Activated T-cell treated with anti-CD3 and anti-CD28 coated beads, Interleukin-2, amount 50 U/mL, for 72 hours (primary cell): ENCODE measurements at places on chromosomes 13 and 19. TPM values are rescaled to one million over a fixed set of nuclear protein-coding genes. Genes with fewer than 3 reads are reported as not detected.

LAIR1 gene
- total RNA-seq = 8.3 TPM

KANK2 gene
- 1.1 TPM for total RNA-seq

CEACAM16 gene
- total RNA-seq = not detected

PGLYRP2 gene
- total RNA-seq = not detected

CCL25 gene
- 0.60 TPM for total RNA-seq

MYH14 gene
- not detected for total RNA-seq

ZSCAN5C gene
- total RNA-seq = not detected

FCER2 gene
- 7.7 TPM for total RNA-seq

NCAN gene
- not detected for total RNA-seq

LYPD5 gene
- 0.21 TPM for total RNA-seq

FBN3 gene
- total RNA-seq = not detected

IL4I1 gene
- total RNA-seq = 16.7 TPM

RETN gene
- total RNA-seq = not detected

ZNF528 gene
- total RNA-seq = 7.5 TPM

SACS gene
- total RNA-seq = 31.1 TPM

ZNF649 gene
- total RNA-seq = 11.0 TPM

ZNF317 gene
- 44.6 TPM for total RNA-seq

PVR gene
- total RNA-seq = 17.5 TPM

NANOS3 gene
- 3.1 TPM for total RNA-seq

ZNF625 gene
- total RNA-seq = 3.2 TPM

TLE2 gene
- total RNA-seq = 12.4 TPM

SIGLEC5 gene
- not detected for total RNA-seq

PRR20D gene
- total RNA-seq = not detected

GRIK5 gene
- 1.1 TPM for total RNA-seq

KLK13 gene
- not detected for total RNA-seq

LRRC63 gene
- 2.5 TPM for total RNA-seq

PSG11 gene
- total RNA-seq = not detected

ZNF835 gene
- total RNA-seq = 0.53 TPM

OLFM4 gene
- total RNA-seq = not detected

PODNL1 gene
- total RNA-seq = not detected

ZNF284 gene
- total RNA-seq = 3.3 TPM

ISYNA1 gene
- 20.5 TPM for total RNA-seq

CIC gene
- total RNA-seq = 90.1 TPM

TGFBR3L gene
- total RNA-seq = 9.7 TPM

SIGLEC11 gene
- not detected for total RNA-seq

NOVA2 gene
- total RNA-seq = 0.58 TPM

CXCL17 gene
- total RNA-seq = not detected

ZNF69 gene
- total RNA-seq = 2.0 TPM

SIGLEC6 gene
- total RNA-seq = not detected

PTPRH gene
- not detected for total RNA-seq

HCST gene
- 56.1 TPM for total RNA-seq

LHB gene
- total RNA-seq = not detected

UBE2L5 gene
- total RNA-seq = not detected

ERICH4 gene
- not detected for total RNA-seq

TBXA2R gene
- total RNA-seq = 1.5 TPM

IGFL1 gene
- total RNA-seq = not detected

PLEKHA4 gene
- total RNA-seq = 16.2 TPM

PLPPR3 gene
- total RNA-seq = not detected

IL12RB1 gene
- total RNA-seq = 20.4 TPM

ACTMAP gene
- 32.8 TPM for total RNA-seq

PTH2 gene
- not detected for total RNA-seq

PABPC3 gene
- 0.58 TPM for total RNA-seq

DNAJC3 gene
- 24.9 TPM for total RNA-seq

UGGT2 gene
- total RNA-seq = 0.65 TPM

TMPRSS9 gene
- not detected for total RNA-seq
